CD4-positive, alpha-beta T cell treated with Interleukin-21 for 1 hour (primary cell): ENCODE measurements at places on chromosomes 16 and 17.

GRCh38 chr17:45149669-45150664 is 1.7 kb downstream of the HEXIM1 start:
- DNase-seq, result peak; percentile 41

DNA sequence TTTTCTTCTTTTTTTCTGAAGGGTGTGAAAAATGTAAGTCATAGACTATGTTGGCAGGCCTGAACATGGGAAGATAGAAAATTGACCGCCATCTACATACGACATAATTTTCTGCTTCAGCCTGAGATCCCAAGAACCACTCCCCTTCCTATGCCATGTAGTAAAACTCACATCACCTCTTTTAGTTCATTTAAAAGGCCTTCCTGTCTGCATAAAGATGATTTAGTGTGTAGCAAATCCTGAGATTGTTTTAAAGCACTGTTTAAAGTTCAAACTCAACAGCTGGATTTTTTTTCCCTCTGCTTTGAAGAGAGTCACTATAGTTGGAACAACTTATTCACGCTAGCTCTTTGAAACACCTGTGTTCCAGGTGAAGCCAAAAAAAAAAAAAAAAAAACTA is 101.5 kb downstream of the NLK start:
- no peak for DNase-seq

DNA sequence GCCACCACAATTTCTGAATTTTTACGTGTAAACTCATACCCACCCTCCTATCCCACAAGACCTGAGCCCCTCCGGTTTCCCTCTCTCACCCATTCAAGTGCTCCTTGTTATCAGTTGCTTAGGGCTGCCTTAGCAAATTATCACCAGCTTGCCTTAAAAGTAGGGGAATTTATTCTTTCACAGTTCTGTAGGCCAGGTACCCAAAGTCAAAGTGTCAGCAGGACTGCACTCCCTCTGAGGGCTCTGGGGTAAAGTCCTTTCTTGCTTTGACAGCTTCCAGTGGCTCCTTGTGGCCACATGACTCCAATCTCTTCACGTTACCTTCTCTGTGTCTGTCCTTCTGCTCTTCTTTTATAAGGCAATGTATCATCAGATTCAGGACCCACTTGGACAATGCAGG is 7.9 kb upstream of the TMEM220 start:
- DNase-seq, result no peak

- no peak for DNase-seq
Measured at GRCh38 chr16:56116577-56116964, 74.7 kb upstream of the GNAO1 start.

- DNase-seq, result no peak
Measured at GRCh38 chr16:49529411-49530045, 155.9 kb downstream of the C16orf78 start.
